ENCODE measurements at places on chromosomes 12 and 14.

GRCh38 chr14:69037790-69038454 lies 58.8 kb upstream of the ACTN1 start:
- DNase-seq = no peak

- DNase-seq = no peak
Measured at GRCh38 chr12:125114365-125115141, 49.3 kb downstream of the AACS start.

GRCh38 chr12:102169922-102170621 lies 27.6 kb downstream of the PMCH start:
- DNase-seq = peak; percentile 1

GRCh38 chr14:29805415-29806123 lies 122.1 kb downstream of the PRKD1 start:
- DNase-seq = peak; percentile 90

- no peak for DNase-seq
Measured at GRCh38 chr14:86333493-86333892, 803.5 kb downstream of the FLRT2 start.

DNA sequence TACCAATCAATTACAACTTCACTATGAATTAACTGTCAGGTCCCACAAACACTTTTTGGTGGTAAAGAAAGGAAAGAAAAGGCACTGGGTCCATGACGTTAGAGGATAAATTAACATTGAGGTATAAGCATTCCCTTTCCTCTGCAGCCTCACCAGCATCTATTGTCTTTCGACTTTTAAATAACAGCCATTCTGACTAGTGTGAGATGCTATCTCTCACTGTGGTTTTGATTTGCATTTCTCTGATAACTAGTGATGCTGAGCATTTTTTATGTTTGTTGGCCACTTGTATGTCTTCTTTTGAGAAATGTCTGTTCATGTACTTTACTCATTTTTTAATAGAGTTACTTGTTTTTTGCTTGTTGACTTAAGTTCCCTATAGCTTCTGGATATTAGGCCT lies 9.4 kb downstream of the ANKS1B start:
- DNase-seq = no peak

GRCh38 chr12:74801625-74802024 lies 264.0 kb downstream of the ATXN7L3B start:
- DNase-seq = no peak

- no peak for DNase-seq
Measured at GRCh38 chr12:561908-562593, 101.2 kb downstream of the NINJ2 start.

DNA sequence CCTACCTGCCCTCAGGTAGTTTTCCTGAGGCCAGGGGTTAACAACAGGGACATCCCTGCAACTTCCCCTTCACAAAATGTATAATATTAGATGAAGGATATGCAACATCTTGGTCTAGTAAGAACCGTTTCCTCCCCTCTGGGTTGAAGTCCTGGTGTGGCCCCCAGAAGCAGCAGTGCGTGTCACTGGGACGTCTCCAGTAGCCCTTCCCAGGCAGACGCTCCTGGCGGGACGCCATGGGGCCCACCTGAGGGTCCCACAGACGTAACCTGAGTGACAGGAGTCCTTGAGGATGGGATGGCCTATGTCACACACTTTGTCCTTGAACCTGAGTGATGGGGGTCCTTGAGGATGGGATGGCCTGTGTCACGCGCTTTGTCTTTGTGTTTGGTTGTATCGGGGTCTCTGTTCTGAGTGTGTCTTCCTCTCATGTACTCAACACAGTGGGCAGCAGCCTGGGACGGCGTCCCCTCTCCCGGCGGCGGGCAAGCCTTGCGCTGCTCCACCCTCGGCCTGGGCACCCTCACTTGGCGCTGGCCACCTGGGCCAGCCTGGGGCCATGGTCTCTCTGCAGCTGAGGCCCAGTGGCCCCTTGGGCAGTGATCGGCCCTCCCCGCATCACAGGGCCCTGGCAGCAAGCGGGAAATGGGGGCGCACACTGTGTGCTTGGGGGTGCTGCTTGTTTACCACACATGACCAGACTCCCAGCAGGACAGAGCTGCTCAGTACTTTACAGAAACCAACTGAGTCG lies 14.3 kb upstream of the AMN start:
- DNase-seq = no peak

GRCh38 chr12:452667-453210 lies 7.0 kb upstream of the B4GALNT3 start:
- no peak for DNase-seq

DNA sequence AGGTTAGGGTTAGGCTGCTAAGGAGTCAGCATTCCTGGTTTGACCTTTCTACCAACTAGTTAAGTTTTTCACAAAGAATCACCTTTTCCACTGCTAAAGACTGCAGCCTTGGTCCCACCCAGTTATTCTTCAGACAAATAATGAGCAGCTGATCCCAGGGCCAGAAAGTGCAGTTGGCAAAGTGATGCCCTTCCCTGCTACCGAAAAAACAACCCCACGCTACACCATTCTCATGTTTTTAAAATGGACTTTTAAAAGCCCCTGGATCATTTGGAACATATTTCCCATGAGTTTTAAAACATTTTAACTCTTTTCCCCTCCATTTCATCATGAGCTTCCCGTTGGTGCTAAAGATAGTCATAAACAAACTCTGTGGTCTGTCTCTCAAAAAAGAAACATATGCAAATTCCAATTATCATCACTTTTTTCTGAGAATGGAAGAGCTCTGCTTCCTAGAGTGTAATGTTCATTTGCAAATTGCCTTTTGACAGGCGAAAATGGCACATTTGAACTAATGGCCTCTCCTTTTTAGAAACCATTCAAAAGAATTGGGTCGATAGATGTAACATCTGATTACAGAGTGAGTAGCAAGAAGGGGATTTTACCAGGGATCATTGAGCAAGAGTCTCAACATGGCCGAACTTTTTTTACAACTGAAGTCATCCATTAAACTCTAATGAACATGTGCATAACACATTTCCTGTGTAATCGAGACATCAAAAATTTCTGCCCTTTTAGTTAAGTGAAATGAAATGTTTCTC lies 129.3 kb upstream of the RAP1B start:
- DNase-seq = no peak

- no peak for DNase-seq
Measured at GRCh38 chr14:104228716-104229533, 90.5 kb downstream of the KIF26A start.

GRCh38 chr14:92496191-92496857 lies 17.3 kb upstream of the RIN3 start:
- no peak for DNase-seq

GRCh38 chr12:53645165-53645564 lies 19.0 kb upstream of the ATF7 start:
- DNase-seq = no peak

DNA sequence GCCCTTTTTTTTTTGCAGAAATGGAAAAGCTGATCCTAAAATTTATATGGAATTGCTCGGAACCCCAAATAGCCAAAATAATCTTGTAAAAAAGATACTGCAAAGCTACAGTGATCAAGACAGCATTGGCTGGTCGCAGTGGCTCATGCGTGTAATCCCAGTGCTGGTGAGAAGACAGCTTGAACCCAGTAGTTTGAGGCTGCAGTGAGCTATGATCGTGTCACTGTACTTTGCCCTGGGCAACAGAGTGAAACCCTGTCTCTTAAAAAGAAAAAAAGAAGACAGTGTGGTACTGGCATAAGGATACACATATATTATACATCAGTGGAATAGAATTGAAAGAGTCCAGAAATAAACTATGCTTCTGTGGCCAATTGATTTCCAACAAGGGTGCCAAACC lies 5.4 kb downstream of the ITGB7 start:
- DNase-seq = no peak

- DNase-seq = no peak
Measured at GRCh38 chr14:54690887-54691286, 124.0 kb downstream of the SAMD4A start.

DNA sequence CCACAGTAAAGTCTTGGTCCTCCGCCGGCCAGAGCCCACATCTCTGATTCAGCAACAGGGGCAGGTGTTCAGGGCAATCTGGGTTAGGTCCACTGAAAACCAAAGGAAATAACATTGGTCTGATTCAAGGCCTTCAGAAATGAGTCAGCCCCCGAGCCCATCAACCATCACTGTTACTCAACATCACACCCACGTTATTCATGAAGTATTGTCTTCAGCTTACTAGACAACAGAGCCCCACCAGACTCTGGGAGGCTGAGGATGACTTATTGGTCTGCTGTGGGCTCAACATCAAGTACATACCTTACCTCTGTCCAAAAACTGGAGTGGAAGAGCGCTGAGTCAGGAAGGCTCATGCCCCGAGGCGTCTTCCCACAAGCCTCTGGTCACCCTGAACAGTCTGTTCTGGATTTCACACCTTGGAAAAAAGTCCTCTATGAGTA lies 97.5 kb downstream of the ZFP36L1 start:
- DNase-seq = peak; percentile 99

- no peak for DNase-seq
Measured at GRCh38 chr12:87441511-87441910, 587.7 kb downstream of the C12orf50 start.

GRCh38 chr12:57593187-57593586 lies 2.2 kb downstream of the PIP4K2C start:
- DNase-seq = no peak

DNA sequence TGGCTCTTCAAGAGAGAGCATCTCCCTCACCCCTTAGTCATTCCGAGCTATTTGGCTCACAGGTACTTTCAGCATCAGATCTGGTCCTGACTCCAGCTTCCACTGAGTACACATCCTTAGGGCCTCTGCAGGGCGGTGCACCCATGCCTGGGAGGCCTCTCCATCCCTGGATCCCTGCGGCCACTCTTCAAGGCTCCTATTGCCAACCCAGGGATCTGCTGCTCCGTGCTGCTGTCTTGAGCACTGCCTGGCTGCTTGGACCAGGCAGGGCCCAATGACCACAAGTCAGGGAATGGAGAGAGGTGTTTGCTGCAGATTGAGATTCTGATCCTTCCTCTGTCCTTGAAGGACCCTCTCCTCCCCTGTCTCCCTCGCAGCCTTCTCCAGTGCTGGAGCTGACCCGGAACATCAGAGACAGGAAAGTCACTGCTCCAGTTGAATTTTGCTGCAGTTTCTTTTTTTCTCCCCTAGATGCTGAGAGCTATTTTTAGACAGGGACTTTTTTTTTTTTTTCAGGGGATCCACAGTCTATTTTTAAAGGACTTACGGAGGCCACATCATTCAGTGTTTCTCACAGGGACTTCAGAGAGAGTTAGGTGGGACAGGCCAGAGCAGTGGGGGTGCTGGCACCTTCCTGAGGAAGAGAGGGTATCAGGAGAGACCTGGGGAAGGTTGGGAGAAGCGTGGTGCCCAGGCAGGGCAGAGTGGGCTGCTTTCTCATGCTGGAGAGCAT lies 50.1 kb upstream of the KCNA1 start:
- DNase-seq = no peak

- no peak for DNase-seq
Measured at GRCh38 chr12:76562130-76562529, 2.6 kb upstream of the OSBPL8 start.

DNA sequence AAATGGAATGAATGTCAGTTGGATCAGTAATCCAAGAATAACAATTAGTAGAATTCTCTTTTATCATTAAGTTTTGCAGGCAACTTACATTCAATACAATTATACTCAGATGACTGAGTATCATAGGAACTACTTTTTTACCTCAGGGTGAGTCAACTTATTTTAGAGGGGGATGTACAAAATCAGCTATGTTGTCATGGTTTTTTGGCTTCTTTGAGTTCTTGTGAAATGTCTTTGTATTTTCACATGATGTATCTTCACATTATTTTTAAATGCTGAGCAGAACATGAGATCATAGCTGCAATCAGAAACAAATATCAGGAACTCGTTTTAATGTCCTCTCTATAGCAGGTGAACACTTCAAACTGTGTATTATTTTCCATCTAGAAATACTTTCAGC lies 65.3 kb upstream of the PTPRR start:
- no peak for DNase-seq

- no peak for DNase-seq
Measured at GRCh38 chr14:21091821-21092272, 6.6 kb downstream of the ZNF219 start.

- DNase-seq = no peak
Measured at GRCh38 chr14:76937181-76938091, 91.1 kb downstream of the IRF2BPL start.

- no peak for DNase-seq
Measured at GRCh38 chr12:46367351-46368029, 5.1 kb downstream of the SLC38A2 start.

- no peak for DNase-seq
Measured at GRCh38 chr12:95413576-95413975, 60.4 kb upstream of the METAP2 start.

- peak; percentile 72 for DNase-seq
Measured at GRCh38 chr14:59275668-59276067, 87.2 kb downstream of the DAAM1 start.

GRCh38 chr14:89053303-89053702 lies 228.9 kb downstream of the TTC8 start:
- no peak for DNase-seq

DNA sequence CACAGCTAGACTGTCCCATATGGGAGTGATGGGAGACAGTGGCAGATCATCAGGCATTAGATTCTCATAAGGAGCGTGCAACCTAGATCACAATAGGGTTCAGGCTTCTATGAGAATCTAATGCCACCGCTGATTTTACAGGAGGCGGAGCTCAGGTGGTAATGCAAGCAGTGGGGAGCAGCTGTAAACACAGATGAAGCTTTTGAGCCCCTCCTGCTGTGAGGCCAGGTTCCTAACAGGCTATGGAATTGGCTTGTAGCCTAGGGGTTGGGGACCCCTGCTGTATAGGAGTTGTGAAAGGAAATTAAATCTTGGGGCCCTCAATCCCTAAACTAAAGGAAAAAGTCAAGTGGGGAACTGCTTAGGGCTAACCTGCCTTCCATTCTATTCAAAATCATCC lies 29.6 kb downstream of the ADIPOR2 start:
- no peak for DNase-seq

GRCh38 chr14:103878180-103878579 lies 30.8 kb upstream of the PPP1R13B start:
- no peak for DNase-seq

- no peak for DNase-seq
Measured at GRCh38 chr14:23360496-23360895, 4.5 kb downstream of the EFS start.

- DNase-seq = no peak
Measured at GRCh38 chr14:102046337-102047278, 40.2 kb downstream of the HSP90AA1 start.

- DNase-seq = no peak
Measured at GRCh38 chr12:50894241-50894640, 51.5 kb downstream of the TMPRSS12 start.

DNA sequence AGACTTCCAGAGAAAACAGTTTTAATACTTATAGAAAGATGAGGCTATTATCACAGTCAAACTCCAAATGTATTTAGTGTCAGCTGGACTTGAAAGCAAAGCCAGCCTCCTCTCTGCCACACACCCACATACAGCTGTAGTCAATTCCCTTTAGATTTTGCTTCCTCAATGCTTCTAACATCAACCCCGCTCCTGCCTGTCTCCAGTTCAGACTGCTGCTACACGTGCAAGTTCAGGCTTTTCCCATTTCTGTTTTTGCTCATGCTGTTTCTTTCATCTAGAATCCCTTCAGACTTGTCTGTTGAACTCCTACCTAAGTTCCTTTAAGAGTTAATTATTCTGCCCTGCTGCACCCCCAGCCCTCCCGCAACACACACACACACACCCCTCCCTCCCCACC lies 380.0 kb downstream of the KCNH5 start:
- DNase-seq = no peak

- DNase-seq = no peak
Measured at GRCh38 chr12:48022676-48023385, 18.6 kb upstream of the COL2A1 start.
